ENCODE measurements at places on chromosomes 3 and 15.
A peak's percentile ranks its signal among the peaks of the same experiment; 100 is the strongest.

GRCh38 chr3:131505421-131505820 is 2.6 kb upstream of the MRPL3 start:
- no peak for DNase-seq

GRCh38 chr15:39327005-39327730 is 253.7 kb upstream of the THBS1 start:
- DNase-seq, result peak; percentile 2

- DNase-seq, result no peak
Observed at GRCh38 chr3:80677796-80678195, 910.0 kb upstream of the ROBO1 start.

- no peak for DNase-seq
Observed at GRCh38 chr15:40830884-40831283, 2.4 kb upstream of the PPP1R14D start.

GRCh38 chr3:179526989-179527391 is 35.7 kb upstream of the ACTL6A start:
- DNase-seq, result peak; percentile 2

GRCh38 chr3:144104186-144104585 is 132.6 kb downstream of the DIPK2A start:
- DNase-seq, result no peak

DNA sequence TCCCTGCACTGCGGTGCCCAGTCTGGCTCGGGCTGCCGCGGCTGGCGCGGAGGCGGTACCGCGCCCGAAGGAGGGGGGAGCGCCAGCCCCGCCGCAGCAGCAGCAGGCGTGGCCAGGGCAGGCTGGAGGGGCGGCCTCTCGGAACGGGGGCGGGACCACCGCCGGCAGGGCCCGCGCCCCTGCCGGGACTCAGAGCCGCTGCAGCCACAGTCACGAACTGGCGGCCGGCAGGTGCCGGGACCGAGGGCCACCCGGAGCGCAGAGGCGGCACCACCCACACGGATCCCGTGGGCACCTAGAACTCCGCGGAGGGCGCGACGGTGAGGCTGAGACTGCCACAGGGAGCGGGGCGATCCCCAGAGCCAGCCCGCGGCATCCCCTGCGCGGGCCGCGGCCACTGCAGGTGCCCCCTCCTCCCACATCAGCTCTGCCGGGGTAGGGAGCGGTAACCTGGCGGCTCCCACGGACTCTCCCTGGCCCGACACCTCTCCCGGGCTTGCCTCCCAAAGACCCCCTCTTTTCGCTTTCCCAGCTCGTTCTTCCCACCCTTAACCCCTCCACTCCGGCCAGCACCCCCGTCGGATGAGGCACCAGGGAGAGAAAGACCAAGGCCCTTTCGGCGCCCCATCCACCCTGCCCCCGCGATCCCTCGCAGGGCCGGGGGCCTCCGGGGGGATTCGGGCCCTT is at the start of gene VWA5B2:
Gene VWA5B2 (plus strand): TSS at position 192 of the 687 bp plus-strand sequence. CDS start 944 bp downstream, outside the sequence.
- peak; percentile 87 for DNase-seq

DNA sequence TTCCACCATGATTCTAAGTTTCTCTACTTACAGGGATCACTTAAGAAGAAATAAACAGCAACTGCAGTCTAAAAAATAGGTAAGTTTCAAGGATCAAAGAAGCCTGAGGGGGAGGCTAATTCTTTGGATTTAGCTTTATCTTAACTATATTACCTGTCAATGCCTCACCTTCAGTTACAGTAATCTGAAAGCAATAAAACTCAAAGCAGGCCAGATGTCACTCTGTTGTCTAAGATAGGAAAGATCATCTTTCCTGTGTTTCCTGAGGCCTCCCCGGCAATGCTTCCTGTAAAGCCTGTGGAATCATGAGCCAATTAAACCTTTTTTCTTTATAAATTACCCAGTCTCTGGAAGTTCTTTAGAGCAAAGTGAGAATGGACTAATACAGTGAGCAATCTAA is 60.2 kb downstream of the NPTN start:
- DNase-seq, result no peak

DNA sequence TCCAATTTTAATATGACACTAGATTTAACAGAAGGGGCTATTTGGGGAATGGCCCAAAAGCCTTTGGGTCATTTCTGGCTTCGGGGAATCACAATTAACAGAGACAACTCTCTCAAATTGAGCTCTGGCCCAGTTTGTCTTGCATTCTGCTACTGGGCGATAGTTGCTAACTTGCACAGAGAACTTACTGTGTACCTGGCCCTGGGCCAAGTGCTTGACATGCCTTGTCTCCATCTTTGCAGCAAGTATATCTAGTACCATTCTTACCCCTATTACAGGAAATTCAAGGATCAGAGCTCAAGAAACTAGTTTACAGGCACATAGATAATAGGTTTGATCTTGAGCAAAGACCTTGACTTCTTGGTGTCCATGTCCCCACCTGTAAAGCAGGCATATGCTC is 175.7 kb downstream of the TMEM108 start:
- no peak for DNase-seq

GRCh38 chr3:122916580-122916979 is 111.0 kb downstream of the SEMA5B start:
- DNase-seq, result no peak

DNA sequence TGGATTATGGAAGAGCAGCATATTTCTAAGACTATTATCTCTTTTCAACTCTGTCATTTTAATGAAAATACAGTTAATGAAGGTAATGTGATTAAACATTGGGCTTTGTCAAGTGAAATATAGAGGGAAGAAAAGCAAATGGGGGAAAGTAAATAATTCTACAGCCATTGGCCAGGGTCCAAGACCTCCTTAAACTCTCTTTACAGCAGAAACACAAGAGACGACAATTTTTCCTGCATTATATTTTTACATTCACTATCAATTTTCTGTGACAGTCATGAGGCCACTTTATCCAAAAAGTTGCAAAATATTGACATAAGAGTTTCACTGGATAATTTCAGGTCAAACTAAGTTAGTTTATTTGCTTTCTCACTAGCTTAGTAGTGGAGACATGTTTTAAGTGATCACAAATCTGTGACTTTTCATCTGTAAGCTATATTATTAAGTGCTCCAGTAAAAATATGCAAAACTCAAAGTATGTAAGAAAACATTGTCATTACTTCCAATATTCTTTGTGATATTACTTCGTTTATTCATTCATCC is 385.9 kb upstream of the DPH6 start:
- DNase-seq, result no peak

DNA sequence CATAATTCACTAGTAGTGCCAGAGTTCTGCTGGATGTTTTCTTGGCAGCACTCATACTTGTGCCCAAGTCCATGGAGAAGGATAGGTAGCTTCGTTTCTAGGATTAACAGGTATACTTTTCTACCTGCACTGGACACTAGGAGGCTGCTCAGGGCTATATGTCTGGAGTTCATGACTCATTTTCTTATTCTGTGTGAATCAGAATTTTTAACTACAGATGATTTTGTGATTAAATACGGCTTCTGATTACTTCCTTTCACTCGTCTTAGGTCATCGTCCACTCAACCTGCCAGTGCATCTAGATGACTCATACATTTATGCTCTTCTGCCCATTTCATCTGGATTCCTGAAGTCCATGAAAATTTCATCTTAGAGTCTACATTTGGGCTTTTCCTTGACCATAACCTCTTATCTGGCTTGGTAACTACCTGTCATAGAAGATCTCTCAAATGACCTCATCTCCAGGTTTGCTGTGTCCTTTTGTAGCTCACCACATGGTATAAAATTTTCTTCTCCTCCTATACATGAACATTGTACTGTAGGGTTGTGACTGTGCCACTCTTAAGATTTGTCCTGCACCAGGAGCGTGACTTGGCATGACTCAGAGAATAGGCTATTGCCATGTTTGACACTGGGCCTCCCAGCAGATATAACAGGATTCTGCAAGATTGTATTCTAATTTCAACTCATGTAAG is 66.7 kb upstream of the GCSAM start:
- no peak for DNase-seq

- DNase-seq, result no peak
Observed at GRCh38 chr15:96331945-96332636, 1.6 kb downstream of the NR2F2 start.

DNA sequence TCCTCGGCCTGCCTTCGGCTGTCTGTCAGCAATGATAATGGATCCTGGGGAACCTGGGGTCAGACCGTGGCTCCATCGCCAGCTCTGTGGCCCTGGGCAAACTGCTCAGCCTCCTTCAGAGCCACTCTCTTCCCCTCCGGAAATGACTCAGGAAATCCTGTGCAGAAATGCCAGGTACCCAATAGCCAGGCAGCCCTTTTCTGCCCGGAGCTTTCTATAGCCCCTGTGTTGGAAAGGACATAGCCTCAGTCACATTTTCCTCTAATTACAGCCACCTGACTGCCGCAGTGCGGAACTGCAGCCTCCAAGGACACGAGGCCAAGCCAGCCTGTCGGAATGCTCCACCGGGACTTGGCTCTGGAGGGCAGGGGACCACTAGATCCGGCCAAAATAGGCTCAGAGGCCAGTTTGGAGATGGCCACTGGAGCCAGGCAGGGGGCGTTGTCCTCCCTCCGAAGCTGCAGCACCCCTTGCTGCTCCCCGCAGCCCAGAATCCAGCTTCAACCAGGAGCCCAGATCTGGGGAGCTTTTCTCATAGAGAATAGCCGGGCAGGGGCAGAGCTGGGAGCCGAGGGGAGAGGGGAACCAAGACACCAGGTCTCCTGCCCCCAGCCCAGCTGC is 11.6 kb upstream of the ZXDC start:
- DNase-seq, result peak; percentile 67

DNA sequence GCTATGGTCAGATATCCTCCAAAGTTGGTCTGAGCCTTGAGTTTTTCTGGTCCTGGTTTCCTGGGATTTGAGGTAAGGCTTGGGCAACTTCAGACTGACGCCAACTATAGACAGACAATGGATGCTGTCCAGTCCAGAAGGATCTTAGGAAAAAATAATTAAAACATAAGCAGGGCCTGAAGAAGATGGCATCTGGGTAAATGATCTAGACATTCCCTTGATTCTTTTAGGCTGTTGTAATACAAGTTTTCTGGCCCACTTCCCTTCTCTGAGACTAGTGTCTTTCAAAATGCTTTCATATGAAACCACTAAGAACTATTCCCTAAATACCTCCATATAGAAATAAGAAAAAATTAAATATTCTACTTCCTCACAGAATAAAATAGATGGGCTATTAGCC is 47.7 kb upstream of the PLXND1 start:
- no peak for DNase-seq

- DNase-seq, result no peak
Observed at GRCh38 chr3:172102883-172103310, 63.5 kb downstream of the FNDC3B start.

DNA sequence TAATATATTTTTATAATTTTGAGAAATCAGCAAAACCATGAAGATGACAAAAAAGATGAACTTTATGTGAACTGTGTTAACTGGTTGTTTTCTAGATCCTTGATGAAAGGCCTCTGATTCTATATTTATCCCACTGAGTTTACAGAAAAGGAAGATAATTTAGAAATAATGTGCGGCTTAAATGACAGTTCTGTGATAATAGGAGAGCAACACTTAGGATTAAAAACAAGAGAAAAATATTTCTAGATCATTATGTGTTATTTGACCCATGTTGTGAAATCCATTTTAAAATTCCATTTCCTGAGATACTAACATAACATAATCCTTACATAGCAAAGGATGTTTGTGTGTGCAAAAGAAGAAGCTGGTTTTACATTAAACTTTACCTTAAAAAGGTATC is 598.0 kb downstream of the DIPK2A start:
- DNase-seq, result no peak

DNA sequence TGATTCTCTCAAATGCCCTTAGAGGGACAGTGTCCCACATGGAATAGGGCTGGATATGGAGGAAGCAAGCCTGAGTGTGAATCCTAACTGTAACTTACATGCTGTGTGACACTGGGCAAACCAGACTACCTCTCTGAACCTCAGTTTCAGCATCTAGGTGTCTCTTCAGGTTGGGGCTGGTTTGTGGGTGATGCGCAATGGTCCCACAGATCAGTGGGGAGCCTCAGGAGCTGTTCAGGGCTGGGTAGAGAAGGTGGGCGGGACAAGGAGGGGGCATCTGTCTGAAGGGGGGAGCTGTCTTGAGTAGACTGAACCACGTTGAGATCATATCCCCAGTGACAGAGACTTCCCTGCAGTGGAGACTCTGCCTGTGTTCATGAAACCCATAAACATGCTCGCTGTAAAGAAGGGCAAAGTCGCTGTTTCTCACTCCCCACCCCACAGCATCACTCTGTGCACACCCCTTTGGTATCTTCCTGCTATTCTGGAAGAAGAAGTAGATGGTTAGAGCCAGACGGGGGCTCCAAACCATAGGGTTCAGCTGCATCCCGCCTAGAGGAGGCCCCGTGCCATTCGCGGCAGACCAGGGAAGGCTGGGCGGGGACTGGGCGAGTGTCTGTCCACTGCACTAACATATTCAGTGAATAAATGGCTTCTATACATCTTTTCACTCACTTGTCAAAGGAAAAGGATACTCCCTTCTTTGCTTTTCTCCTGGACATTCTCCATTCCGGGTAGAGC is 28.4 kb downstream of the SRPRB start:
- no peak for DNase-seq

- DNase-seq, result no peak
Observed at GRCh38 chr15:51075364-51075763, 19.3 kb downstream of the TNFAIP8L3 start.

- no peak for DNase-seq
Observed at GRCh38 chr3:52834871-52835501, at the start of gene MUSTN1. TSS of gene MUSTN1 (minus strand) at chr3:52835019. CDS start at chr3:52834948, 71 bp downstream.

DNA sequence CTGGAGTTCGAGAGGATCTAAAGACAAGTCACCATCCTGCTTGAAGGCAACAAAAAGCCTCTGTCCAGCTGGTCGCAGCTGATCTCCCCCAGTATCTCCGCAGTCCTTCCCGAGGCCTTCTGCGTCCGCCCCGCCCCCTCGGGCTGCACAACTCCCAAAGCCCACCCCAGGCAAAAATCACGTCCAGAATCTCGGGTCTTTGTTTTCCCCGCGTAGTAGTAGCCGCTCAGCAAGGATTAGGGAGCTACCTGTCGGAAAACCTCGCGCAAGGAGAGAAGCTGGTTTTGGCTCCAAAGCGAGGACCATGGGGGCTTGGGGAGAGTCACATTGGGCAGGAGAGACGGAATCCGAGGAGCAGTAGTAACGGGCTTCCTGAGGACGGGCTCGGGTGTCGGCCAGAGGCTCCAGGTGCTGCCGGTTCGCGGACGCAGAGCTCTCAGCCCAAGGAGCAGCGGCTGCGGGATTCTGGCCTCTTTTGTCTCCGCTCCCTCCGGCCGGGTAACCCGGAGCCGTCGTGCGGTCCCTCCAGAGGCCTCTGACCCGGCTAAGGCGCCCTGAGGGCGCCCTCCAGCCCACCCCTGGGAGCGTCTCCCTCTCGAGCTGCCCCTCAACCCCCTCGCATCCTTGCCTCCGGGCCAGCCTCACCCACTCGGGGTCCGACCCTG is 401 bp downstream of the ZSCAN29 start:
- DNase-seq, result no peak

- peak; percentile 59 for DNase-seq
Observed at GRCh38 chr3:16866571-16866970, 18.2 kb upstream of the PLCL2 start.

DNA sequence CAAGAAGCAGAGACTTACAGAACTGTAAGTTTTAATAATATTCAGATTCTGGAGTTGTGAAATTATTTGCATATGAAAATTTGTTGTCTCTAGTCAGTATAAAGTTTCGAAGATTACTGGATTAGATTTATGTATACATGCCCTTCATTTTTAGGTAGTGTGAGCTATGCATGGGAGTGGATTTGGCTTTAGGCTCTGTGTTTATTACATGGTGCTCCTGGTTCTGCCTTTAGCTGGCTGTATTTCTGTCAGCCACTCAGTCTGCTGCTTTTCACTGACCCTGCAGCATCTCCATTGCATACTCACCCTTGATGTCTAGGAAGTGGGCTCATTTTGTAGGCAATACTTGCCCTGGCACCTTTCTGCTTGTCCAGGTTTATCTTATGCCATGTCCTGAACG is 147.5 kb upstream of the LRRFIP2 start:
- no peak for DNase-seq

- peak; percentile 75 for DNase-seq
Observed at GRCh38 chr3:39637807-39638206, 170.3 kb downstream of the MOBP start.
